Activated CD8-positive, alpha-beta T cell treated with anti-CD3 and anti-CD28 coated beads, Interleukin-2, amount 10 ng/mL, durations not matched to agents 7 days and 5 days (primary cell): ENCODE measurements at places on chromosomes 1 and 21. TPM values are rescaled to one million over a fixed set of nuclear protein-coding genes. Genes with fewer than 3 reads are reported as not detected.
A peak's percentile ranks its signal among the peaks of the same experiment; 100 is the strongest.

ARTN gene
- 0.23 TPM for total RNA-seq

SCMH1 gene
- 30.3 TPM for total RNA-seq

NUDT17 gene
- total RNA-seq, result 2.2 TPM

GRCh38 chr1:220954321-220955075 is 75.3 kb downstream of the HLX start:
- H3K4me1 ChIP-seq, result no peaks in the 10 kb centered on the region
- H3K27me3 ChIP-seq, result no peaks in the 10 kb centered on the region
- H3K36me3 ChIP-seq, result no peaks in the 10 kb centered on the region
- no peak overlapping the region for H3K27ac ChIP-seq

DNA sequence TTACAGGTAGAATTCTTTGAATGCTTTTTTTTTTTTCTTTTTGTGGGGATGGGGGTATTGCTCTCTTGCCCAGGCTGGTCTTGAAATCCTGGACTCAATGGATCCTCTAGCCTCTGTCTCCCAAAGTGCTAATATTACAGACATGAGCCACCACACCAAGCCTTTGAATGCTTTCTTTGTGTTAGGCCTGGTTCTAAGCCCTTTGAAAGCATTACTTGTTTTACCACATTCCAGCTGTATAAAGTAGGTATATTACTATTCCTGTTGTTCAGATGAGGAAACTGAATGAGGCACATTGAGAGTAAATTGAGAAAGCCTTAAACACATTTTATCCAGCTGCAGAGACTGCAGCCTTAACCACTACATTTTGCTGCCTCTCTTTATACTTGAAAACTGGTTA is 841.8 kb upstream of the ADGRL4 start:
- no peak for DNase-seq
- no peaks in the 10 kb centered on the region for H3K36me3 ChIP-seq
- H3K4me1 ChIP-seq, result no peaks in the 10 kb centered on the region
- no peak overlapping the region for H3K4me3 ChIP-seq
- no peak overlapping the region for H3K27ac ChIP-seq

- H3K4me1 ChIP-seq, result peaks cover 35% of the 10 kb centered on the region
- peak overlapping the region; percentile 35 for H3K4me3 ChIP-seq
- H3K27me3 ChIP-seq, result no peaks in the 10 kb centered on the region
- peak; percentile 87 for DNase-seq
These were observed 3.1 kb downstream of the C1orf216 start for GRCh38 chr1:35715568-35716002.

DNA sequence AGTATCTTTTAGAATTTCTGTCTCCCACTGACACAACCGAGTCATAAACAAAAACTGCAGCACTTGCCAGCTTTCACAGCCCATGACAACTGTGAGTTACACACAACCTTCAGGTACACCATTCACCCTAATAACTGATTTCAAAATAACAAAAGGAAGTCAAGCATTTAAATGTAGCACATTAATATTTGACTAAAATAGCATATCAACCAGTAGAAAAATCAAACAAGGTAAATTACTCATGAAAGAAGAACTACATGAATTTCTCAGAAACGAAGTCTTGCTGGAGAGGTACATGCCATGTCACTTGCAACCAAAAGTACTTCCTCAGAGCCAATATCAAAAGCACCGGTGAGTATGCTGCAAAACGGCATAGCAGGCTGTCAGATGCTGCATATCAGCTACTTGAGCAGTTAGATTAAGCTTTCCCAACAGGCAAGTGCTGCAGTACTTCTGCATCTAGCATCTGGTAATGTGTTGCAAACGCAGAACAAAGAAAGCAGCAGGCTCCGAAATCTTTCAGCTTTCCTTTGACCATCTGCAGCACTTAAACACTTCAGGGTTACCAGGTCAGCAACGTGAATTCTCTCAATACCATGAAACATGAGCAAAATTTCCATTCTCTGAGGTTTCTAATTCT is 223.2 kb downstream of the SMYD3 start:
- no peaks in the 10 kb centered on the region for H3K36me3 ChIP-seq
- no peak overlapping the region for H3K4me3 ChIP-seq
- H3K4me1 ChIP-seq, result no peaks in the 10 kb centered on the region
- no peak for DNase-seq
- H3K27ac ChIP-seq, result no peak overlapping the region

GRCh38 chr1:68291688-68292384 is 59.5 kb upstream of the WLS start:
- H3K4me1 ChIP-seq, result no peaks in the 10 kb centered on the region
- no peaks in the 10 kb centered on the region for H3K36me3 ChIP-seq
- no peaks in the 10 kb centered on the region for H3K27me3 ChIP-seq
- no peak overlapping the region for H3K4me3 ChIP-seq
- no peak overlapping the region for H3K27ac ChIP-seq
- DNase-seq, result no peak

GRCh38 chr1:2605509-2606395 is 19.2 kb downstream of the PRXL2B start:
- H3K27me3 ChIP-seq, result peaks cover 3% of the 10 kb centered on the region
- no peaks in the 10 kb centered on the region for H3K36me3 ChIP-seq
- DNase-seq, result no peak
- no peaks in the 10 kb centered on the region for H3K4me1 ChIP-seq
- no peak overlapping the region for H3K4me3 ChIP-seq
- H3K27ac ChIP-seq, result no peak overlapping the region
